ENCODE measurements at places on chromosomes 3 and 15.
A peak's percentile ranks its signal among the peaks of the same experiment; 100 is the strongest.

DNA sequence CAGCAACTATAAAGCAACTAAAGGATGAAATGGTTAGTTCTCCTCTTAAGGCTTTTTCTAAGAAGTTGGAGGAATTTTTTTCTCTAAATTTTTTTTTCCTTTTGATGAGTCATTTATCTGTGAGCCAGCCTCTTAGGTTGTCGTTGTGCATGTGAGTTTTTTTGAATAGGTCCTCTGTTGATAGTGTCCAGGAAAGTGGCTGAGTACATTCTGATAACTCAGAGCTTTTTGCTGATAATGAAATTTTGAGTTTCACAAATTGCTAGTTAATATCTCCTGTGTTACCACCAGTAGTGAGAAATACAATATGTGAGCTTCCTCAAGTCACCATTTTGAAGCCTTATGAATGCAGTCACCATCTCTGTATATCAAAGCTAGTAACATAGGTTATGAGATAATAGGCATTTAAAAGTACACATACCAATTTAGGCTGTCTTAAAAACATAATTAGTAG is 7.1 kb upstream of the LXN start:
- peak; percentile 49 for DNase-seq

DNA sequence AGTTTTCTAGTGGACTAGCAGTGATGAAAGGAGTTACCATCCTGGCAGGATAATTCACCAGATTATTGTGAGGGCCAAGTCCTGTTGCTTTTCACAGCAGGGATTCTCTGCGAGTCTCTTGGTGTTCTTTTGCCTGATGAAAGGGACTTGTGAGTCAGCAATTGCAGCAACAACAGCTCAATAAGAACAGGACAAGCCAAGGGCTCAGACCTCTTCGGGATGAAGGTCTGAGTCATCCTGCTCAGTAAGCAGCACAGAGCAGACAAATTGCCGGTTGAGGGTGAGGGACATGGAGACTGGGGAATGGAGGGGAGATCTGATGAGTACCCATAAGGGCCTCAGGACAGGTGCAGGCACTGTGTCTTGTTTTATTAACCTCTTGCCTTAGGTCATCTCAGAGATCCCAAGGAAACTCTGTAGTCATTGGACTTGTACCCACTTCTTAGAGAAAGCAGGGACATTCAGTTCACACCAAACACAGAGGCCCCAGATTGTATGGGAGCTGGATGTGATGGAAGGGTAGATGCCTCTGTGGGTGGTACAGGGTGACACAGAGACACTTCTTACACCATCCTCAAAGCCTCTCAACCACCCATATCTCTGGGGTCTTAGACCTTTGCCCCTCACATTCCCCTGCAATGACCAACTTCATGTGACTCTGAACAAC is 173.8 kb upstream of the TLE3 start:
- DNase-seq = peak; percentile 95

GRCh38 chr15:90598679-90599078 is 69.0 kb downstream of the CRTC3 start:
- DNase-seq = no peak

- DNase-seq = no peak
These were observed 2.8 kb downstream of the NR2E3 start for GRCh38 chr15:71812966-71813722.

DNA sequence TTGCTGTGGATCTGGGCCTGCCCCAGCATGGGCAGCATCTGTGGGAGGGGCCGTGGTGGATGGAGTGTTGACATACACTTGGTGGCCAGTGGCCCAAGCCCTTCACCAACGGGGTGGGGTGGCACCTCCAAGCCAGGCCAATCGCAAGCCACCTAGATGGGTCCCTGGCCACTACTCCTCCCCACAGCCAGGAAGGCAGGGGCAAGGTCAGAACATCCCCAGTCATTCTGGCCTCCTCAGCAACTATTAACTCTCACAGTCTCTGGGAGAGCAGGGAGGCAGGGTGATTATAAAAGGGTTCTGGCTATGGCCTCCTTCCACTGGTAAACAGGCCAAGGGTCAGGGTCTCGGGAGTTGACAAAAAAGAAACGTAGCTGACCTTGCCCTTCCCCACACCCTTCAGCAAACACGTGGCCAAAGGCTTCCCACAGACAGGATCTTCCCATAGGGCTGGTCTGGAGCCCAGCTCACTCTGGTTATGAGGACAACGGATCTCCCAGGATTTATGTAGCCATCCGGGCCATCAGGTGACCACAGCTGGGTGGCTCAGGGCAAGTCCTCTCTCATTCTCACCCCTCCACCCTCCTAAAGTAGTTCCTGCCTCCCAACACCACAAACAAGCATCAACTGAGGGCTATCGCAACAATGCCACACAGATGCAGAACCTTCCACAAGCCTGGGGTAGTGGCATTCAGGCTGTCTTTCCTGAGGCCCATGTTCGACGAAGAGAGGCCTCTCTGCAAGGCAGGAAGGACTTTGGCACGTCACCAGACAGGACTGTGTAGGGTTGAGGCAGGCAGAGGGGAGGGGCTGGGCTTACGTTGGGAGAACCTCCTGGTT is 18.9 kb downstream of the TLE3 start:
- DNase-seq = no peak

DNA sequence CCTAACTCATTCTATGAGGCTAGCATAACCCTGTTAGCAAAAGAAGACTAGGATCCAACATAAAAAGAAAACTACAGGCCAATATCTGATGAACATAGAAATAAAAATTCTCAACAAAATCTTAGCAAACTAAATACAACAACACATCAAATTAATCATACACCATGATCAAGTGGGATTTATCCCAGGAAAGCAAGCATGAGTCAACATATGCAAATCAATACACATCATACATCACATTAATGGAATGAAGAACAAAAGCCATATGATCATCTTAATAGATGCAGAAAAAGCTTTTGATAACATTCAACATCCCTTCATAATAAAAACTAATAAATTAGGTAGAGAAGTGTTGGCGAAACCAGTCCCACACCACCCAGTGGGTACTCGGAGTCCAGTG is 136.1 kb upstream of the MME start:
- DNase-seq = no peak

- no peak for DNase-seq
These were observed 11.2 kb downstream of the VGLL4 start for GRCh38 chr3:11632564-11632963.
